EL (cell line): ENCODE measurements at places on chromosomes 7 and 10.

DNA sequence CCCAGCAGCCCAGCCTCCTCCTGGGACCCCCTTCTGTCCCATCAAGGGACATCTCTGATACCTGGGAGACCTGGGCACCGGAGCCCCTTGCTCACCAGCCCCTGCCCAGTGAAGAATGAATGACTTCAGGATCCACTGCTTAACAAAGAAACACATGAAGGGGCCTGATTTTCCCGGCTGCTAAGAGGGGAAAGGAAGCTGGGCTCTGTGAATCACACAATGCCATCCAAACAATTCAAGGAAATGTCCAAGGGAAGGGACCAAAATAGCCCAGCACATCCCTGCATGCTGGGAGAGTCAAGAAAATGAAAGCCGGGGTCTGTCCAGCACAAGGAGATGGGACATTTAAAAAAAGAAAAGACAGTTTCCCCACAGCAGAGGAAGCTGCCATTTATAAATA is 128.7 kb upstream of the JCAD start:
- peak; percentile 17 for DNase-seq

- no peak for DNase-seq
Observed at GRCh38 chr7:73906874-73907273, 45.9 kb downstream of the TMEM270 start.

- no peak for DNase-seq
Observed at GRCh38 chr7:14207138-14207537, 217.7 kb upstream of the ETV1 start.

DNA sequence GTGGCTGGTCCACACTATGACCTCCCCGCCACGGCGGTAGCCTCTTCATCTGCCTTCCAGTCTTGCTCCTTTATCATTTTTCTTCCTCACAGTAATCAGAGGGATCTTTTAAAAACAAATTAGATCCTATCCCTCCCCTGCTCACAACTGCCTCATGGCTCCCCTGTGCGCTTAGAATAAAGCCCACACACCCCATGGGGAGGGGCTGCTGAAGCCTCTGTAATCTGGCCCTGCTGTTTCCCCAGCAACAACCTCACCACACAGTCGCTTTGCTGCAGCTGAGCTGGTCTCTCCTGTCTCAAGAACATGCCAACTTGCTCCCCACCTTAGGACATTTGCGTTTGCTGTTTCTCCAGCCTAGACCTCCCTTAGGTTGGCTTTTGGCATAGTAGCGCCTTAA is 41.0 kb downstream of the SP8 start:
- DNase-seq: no peak

DNA sequence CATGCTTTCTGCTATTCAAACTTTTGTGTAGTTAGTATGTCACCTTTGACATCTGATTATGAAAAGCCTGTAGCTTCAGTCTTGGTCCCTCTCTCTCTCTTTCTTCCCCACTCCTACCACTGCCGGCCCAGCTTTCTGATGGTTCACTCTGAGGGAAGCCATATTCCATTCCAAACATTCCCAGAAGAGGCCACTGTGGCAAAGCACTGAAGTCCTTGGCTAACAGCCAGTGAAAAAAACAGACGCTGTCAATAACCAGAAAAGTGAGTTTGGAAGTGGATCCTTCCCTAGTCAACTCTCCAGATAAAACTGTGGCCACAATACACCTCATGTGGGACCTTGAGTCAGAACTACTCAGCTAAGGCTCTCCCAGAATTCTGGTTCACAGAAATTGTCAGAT is 950.7 kb upstream of the PHF14 start:
- no peak for DNase-seq

- DNase-seq: peak; percentile 78
Observed at GRCh38 chr7:158672975-158673374, 31.6 kb downstream of the NCAPG2 start.

- DNase-seq: no peak
Observed at GRCh38 chr10:132687181-132687892, 98.6 kb downstream of the NKX6-2 start.

GRCh38 chr10:116130006-116130405 is 143.0 kb downstream of the GFRA1 start:
- DNase-seq: no peak

DNA sequence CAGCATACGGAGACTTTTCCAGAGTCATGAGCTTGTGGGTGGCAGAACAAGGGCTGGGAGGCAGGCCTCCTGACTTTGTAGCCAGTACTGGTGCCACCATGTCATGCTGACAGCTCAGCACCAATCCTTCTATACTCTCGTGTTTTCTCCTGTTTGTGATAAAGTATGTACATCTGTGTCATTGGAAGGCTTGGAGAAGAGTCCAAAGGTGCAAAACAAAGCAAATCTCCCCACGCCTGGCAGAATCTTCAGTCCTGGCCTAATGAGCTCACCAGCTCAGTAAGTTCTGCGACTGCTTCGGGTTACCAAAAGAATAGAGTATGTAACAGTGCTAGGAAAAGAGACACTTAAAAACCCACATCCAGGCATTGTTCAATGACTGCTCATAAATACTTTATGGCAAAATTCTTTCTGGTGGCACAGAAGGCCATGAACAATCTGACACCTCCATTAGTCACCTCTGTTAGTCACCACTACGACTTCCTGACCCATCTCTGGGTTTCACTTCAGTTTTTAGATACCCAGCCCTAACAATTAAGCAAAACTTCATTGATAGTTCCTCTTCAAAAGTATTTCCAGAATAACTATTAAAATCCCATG is 24.5 kb downstream of the STEAP1 start:
- peak; percentile 88 for DNase-seq
